Kidney epithelial cell (primary cell): ENCODE measurements at places on chromosomes 4 and X. TPM values are rescaled to one million over a fixed set of nuclear protein-coding genes. Genes with fewer than 3 reads are reported as not detected.

Gene CABS1
- total RNA-seq, result not detected in 2 replicates

Gene CFAP99
- not detected in 2 replicates for total RNA-seq

Gene ERCC6L
- 0.82 and 0.92 TPM in 2 replicates for total RNA-seq

Gene PAQR3
- 69.0 and 79.0 TPM in 2 replicates for total RNA-seq

GRCh38 chrX:154735695-154736393 is 15.0 kb downstream of the GAB3 start:
- DNase-seq, result no peak

DNA sequence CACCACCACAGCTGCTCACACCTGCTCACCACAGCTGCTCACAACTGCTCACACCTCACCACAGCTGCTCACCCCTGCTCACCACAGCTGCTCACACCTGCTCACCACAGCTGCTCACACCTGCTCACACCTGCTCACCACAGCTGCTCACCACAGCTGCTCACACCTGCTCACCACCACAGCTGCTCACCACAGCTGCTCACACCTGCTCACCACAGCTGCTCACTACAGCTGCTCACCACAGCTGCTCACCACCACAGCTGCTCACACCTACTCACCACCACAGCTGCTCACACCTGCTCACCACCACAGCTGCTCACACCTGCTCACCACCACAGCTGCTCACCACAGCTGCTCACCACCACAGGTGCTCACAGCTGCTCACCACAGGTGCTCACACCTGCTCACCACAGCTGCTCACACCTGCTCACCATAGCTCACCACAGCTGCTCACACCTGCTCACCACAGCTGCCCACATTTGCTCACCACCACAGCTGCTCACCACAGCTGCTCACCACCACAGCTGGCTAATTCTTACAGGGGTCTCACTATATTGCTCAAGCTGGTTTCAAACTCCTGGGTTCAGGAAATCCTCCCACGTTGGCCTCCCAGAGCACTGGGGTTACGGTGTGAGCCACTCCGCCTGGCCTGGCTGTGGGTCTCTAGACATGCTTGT is 30.4 kb upstream of the CPLX1 start:
- DNase-seq, result no peak

DNA sequence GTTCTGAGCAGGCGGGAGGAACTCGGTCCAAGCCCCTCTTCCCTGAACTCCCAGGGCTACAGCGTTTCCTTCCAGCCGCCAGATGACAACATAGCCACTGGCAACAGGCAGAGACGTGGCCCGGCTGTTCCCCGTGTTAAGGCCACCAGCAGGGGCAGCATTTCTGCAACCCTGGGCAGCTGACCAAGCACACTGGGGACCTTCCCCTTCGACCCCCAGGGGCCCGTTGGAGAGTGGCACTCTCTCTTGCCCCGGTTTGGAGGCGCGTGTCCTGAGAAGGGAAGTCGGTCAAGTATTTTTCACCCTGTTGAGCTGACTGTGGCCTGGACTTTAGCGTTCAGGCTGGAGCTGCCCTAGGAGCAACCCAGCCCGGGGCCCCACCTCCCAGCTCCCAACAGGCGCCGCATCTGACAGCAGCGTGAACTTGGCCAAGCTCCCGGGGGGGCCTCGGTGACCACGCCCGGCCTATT is 37.6 kb downstream of the ZBTB49 start:
- no peak for DNase-seq

GRCh38 chr4:107196312-107196711 is 160.2 kb upstream of the DKK2 start:
- DNase-seq, result no peak

GRCh38 chrX:7059214-7059838 is 88.2 kb upstream of the STS start:
- DNase-seq, result no peak

GRCh38 chr4:10587697-10588096 is 96.9 kb downstream of the CLNK start:
- DNase-seq, result no peak

DNA sequence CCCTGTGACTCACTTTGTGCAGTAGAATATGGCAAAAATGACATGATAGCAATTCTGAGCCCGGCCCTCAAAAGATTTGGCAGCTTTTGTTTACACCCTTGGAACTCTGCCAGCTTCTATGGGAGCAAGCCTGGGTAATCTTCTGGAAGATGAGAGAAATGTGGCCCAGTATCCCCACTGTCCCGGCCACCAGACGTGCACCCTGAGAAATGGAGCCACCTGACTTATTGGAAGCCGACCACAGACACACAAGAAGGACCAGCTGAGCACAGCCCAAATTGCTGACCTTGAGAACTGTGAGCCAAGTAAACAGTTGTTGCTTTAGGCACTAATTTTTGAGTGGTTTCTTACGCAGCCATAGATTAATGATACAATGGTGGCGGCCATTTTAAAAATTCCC is 197.0 kb downstream of the STIM2 start:
- DNase-seq, result no peak
